ENCODE measurements at places on chromosomes 3 and 15. TPM values are rescaled to one million over a fixed set of nuclear protein-coding genes. Genes with fewer than 3 reads are reported as not detected.
A peak's percentile ranks its signal among the peaks of the same experiment; 100 is the strongest.

The NMD3 gene
- total RNA-seq = 40.6 TPM

GRCh38 chr15:31824024-31824423 is 206.3 kb upstream of the CHRNA7 start:
- no peak for DNase-seq

The RTP4 gene
- not detected for total RNA-seq

DNA sequence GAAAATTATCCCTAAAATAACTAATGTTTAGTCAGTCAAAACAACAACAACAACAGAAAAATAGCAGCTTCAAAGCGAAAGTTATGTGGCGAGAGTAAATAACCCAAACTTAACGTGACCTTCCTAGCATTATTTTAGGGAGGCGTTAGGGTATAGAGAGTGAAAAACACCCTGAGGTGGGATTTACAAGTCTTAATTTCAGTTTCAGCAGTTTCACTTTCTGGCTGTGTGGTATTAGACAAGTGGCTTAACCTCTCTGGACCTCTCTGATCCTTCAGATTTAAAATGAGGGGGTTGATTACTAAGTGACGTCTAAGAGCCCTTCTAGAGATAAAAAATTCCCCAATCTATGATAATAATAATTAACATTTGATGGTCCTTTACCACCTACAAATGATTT is 291.2 kb downstream of the ZBTB20 start:
- DNase-seq = no peak

DNA sequence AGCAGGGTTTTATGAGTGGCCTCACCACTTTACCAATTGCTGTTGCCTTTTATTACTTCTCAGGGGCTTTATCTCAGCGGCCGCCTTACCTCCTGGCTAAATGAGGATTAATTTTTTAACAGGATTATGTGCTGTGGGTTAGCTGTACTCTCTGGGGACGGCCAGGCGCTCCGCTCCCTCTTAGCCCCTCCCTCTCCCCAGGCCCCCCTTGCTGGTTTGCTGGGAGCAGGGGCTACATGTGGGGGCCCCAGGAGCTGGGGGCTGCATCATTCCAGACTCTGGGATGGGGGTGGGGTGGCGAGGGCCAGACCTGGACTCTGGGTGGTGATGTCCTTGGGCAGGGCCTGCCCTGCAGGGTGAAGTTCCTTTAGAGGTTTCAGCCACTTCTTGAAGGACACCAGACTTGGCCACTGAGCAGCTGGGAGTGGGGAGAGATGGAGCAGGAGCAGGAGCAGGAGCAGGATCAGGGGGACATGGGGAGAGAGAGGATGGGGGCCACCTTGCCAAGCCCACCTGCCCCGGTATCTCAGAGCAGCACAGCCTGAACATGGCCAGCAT is 196.1 kb downstream of the GOLGA6L6 start:
- no peak for DNase-seq

DNA sequence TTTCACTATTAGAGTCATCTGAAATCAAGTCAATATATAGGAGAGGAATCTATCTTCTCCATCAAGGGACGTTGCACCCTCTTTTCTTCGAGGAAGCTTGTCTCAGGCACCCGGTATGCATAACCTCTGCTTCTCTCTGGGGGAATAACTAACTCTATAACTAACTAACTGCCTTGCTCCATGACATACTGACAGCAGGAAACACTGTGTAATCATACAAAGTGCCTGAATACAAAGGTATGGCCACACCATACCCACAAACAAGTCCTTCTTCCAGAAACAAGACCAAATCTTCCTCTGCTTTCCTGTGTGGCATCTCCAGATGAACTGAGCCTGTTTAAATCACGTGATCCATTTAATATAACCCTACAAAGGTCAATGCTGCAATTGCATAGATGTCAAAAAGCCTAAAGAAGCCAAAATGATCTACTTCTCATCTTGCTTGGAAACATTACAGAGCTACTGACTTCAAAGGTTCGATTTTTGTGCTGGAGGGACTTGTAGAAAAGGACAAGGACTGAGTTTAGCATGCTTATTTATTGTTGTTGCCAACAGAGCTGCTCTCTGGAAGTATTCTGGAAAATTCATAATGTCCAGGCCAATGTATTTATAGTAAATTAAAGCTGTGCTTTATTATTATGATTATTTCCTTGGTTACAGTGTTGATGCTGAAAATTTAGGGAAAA is 380.5 kb downstream of the FOXP1 start:
- DNase-seq = no peak

GRCh38 chr3:108178676-108179075 is 43.5 kb downstream of the IFT57 start:
- DNase-seq = no peak

The MNS1 gene
- total RNA-seq = 1.9 TPM

GRCh38 chr3:191220908-191221307 is 21.9 kb downstream of the OSTN start:
- no peak for DNase-seq

DNA sequence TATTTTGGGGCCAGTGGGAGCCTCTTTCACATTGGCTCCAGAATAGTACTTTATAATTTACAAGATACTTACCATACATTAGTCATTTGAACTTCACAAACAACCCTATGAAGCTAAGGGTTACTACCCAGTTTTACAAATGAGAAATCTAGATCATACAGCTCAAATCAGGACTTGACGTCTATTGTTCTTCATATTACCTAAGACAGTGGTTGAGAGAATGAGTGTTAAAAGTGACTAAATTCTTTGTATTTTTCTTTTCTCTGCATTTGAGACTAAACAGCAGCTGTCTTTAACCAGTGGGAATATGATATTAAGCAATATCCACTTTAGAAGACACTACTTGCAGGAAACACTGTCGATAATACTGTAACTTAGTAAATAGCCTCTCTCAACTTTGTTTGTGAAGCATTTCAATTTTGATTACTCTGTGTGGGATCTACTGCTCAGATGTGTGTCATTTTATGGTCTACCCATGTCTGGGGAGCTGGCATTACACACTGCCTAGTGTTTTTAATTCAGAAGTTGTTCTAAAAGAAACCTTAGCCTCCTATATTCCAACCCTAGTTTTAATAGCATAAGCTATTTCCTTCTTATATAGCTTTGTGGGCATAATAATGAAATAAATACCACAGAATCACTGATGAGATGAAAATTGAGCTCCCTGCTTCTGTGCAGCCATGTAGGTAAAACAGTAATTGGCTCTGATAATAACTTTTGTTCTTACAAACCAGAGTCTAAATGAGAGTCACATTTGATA is 45.9 kb downstream of the IQCH start:
- no peak for DNase-seq

The KLHL40 gene
- total RNA-seq = not detected

- DNase-seq = no peak
These were observed 84.7 kb downstream of the RBPMS2 start for GRCh38 chr15:64690578-64691296.

GRCh38 chr3:47379411-47379899 is 1.4 kb upstream of the PTPN23 start:
- no peak for DNase-seq

GRCh38 chr3:107061466-107061865 is 315.8 kb upstream of the CCDC54 start:
- DNase-seq = no peak

The RPUSD2 gene
- 11.5 TPM for total RNA-seq

- DNase-seq = no peak
These were observed 9.4 kb upstream of the LRRC34 start for GRCh38 chr3:169822091-169822490.

DNA sequence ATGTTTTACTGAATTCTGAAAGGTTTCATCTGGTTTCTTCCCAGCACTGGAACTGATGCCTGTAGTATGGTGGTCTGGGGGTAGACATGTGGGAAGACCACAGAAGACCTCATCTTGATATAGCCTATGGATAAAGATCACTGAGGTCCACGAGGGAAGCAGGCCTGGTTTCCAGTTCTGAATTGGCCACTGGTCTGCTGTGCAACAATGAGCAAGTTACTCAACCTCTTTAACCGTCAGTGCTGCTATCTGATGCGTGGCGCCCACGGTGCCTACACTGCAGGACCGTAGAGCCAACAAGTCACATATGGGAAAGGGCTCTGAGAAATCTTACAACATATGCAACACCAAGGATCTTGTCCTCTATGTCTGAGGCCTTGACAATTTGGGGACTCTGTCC is 13.3 kb downstream of the TLE3 start:
- no peak for DNase-seq

- no peak for DNase-seq
These were observed 63.9 kb downstream of the RBM6 start for GRCh38 chr3:50003824-50004223.

DNA sequence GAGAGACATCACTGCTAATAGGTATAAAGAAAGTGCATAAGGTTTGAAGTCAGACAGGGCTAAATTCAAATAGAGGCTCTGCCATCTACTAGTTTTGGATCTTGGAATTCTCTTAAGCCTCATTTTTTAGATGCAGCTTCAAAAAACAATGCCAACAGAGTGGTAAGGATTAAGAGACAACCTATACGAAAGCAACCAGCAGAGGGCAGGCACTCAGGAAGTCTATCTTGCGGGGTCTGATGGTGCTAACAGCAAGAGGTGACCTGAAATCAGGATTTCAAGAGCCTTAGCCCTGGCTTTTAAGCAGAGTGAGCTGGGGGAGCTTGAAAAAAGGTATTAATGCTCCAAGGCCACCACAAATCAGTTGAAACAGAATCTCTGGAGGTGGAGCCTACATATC is 40.7 kb downstream of the LDHAL6B start:
- peak; percentile 62 for DNase-seq

The LRRC15 gene
- total RNA-seq = not detected

- no peak for DNase-seq
These were observed 36.1 kb upstream of the STRIT1 start for GRCh38 chr3:155329513-155330048.

- DNase-seq = no peak
These were observed 59.9 kb downstream of the SMAD6 start for GRCh38 chr15:66761726-66762595.

DNA sequence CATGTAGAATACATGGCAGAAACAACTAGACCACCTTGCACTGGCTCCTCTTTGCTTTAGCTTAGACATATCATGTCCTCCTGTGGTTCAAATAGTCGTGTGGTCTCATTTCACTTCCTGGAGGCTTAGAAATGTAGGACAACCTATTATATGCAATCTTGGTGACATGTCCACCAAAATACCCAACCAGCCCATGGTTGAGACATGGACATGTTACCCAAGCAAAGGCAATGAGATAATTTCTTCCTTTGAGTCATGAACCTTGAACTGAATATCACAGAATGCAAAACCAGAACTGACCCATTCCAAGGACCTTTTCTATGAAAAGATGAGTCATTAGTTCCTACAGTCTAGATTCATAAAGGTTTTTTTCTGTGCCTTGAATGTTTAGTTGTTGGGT is 309.0 kb upstream of the MDFIC2 start:
- DNase-seq = no peak

The HHATL gene
- total RNA-seq = not detected

DNA sequence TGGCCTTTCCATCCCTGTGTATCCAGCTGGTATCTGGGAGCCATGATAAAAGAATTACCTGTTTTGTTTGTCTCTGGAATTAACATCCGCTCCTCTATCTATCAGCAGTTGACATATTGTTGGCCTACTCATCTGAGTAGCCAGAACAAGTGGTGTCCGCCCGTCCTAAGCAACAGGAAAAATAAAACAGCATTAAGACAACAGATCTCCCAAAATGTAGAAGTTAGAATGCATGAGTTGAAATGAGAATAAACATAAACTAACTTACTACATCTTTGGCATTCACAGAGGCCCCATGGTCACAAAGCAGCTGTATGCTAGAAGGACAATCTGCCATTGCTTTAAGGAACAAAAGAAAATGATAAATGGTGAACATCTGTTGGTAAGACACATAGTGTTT is 75.9 kb downstream of the UACA start:
- DNase-seq = no peak

DNA sequence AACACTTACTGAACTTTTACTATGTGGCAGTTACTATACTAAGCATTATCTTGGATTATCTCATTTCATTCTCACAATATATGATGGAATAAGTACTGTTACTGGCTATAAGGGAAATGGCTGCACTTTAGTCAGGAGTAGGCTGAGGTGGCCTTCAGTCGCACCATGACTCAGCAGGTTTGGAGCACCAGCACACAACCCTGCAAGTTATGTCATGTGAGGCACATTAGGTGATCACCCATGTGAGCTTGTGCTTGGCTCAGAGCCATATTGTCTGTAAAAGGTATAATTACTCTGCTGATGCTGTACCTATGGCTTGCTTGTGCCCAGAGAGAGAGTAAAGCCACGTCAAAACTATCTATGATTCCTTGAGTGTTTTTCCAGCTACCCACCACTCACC is 54.1 kb upstream of the TIPARP start:
- DNase-seq = no peak

GRCh38 chr15:72591361-72591760 is 63.1 kb upstream of the GOLGA6B start:
- no peak for DNase-seq

GRCh38 chr3:194129581-194130133 is 6.3 kb upstream of the HES1 start:
- DNase-seq = no peak

DNA sequence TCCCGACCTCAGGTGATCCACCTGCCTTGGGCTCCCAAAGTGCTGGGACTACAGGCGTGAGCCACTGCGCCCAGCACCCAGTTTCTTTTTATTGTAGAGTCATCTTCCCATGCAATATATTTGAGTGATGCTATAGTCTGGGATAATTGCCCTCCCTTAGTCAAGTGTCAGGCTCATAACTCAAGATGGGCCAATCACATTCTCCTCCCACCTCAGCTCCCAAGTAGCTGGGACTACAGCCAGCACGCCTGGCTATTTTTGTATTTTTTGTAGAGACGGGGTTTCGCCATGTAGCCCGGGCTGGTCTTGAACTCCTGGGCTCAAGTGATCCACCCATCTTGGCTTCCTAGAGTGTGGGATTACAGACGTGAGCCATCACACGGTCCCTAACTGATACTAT is 15.2 kb upstream of the PTPN9 start:
- no peak for DNase-seq

DNA sequence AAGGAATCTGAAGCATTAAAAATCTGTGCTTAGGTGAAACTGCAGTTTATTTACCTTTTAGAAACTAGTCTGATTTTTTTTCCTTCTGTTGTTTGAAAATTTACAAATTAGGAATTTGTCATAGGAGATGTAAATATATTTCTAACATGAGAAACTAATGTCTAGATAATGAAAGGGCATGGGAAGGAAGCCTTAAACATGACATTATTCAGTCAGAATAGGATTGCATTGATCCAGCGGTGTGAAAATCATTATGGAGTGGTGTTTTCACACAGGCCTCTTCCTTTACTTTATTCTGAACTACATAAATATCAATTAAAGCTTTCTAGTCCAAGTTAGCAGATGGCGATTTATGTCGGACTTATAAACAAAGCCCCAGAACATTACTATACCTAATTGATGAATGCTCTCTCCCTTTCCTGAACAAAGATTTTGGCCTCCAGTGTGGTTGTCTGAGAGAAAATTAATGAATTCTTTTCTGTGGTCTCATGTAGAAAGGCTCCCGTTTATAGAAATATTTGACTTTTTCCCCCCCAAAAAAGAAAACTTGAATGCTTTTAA is 37.9 kb downstream of the FNDC3B start:
- no peak for DNase-seq

DNA sequence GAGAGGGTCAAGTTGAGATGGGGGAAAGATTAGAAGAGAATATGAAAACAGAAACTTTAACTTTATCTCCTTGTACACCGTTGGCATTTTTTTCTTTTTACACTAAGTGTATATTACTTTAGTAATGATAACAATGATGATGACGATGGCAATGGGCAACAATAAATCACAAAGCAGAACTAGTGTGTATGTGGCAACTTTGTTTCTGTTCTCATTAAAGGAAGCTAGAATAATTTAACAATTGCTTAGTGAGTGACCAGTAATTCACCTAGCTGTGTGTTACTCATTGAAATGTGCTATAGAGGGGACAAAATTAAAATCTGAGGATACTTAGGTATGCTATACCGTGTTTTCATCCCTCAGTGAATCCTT is 318.5 kb upstream of the TBL1XR1 start:
- no peak for DNase-seq

Measured in endothelial cell (in vitro differentiated cells).